Fibroblast of skin of left biceps (primary cell): ENCODE measurements at places on chromosomes 7 and 10.
A peak's percentile ranks its signal among the peaks of the same experiment; 100 is the strongest.

- DNase-seq, result no peak
Measured at GRCh38 chr10:85696893-85697292, 669.7 kb downstream of the GRID1 start.

DNA sequence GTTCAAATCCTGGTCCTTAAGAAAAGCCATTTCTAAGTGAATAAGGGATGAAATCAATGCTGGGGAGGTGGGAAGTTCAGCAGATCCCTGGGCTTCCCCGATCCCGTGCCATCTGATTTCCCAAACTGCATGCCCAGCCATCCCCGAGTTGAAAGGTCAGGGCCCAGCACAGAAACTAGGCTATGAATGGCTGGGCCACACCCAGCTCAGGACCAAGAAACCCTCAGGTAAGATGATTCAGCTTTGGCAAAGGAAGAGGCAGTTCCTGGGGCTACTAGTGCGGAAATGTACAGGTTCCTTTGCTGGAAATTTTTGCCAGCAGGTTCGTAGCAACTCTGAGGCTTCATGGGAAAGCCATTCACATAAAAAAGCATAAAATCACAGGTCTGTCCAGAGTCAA, 182.7 kb downstream of the FAM107B start:
- DNase-seq, result no peak

DNA sequence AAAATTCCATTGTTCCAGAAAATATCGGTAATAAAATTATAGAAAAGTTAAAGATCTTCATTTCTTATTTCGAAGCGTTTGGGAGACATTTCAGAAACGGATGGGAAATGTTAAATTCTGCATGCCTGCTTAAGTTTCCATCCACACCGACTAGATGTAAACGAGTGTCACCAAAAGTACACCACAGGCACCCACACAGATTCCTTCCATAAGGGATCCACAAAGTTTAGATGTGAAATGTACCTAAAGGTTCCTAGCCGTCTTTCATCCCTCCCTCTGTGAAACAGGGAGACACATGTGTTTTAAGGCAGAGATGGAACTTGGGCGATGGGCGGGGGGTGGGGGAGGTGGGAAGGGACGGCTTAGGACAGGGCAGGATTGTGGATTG, 621 bp upstream of the CAV1 start:
- no peak for DNase-seq

DNA sequence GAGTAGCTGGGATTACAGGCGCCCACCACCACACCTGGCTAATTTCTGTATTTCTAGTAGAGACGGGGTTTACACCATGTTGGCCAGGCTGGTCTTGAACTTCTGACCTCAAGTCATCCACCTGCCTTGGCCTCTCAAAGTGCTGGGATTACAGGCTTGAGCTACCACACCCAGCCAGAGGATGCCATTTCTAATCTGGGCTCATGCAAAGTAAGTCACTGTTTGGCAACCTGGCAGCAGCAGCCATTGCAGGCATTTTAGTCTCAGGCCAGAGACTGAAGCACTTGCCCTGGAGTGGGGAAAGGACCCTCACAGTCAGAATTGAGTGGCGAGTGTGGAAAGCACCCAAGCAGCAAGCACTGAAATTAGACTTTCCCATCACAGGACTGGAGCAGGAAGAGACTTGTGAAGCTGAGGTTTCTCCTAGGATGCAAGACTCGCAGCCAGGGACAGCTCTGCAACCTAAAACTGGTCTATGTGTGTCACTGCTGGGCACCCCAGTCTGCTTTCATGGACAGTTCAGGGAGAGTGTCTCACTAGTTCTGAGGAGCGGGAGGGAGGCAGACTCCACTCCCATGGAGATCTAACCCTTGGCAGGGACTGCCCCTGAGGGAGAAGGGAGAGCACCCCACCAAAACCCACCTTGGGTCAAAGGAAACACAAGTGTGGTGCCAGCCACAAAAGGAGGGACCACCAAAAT, 27.6 kb downstream of the SNX13 start:
- no peak for DNase-seq

DNA sequence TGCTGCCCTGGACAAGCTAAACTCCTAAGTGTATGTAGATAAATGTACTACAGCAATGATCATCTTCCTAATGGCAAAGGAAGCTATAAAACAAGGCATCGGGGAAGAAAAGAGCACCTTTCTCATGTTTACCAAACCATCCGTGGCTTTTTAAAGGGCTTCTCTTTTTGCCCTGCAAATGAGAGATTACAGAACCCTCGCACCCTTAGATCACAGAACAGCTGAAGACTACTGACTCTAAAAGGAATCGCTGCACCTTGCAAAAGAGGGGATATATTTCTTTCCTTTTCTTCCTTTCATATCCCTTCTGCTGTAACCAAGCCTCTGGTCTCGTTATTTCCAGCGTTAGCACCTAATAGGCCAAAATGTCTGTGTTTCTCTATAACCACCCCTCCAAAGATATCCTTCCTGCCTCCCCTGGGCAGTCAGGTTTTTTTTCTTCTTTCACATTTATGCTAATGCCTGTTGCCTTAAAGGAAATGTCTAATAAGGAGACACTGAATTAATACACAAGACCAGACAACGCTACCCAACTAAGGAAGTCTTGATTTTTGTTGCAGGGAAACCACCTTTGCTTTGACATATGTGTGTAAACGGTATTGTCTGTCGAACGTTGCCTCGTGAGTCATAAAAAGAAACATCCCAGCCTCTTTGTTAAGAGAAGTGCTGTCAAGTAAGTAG, 10.5 kb downstream of the ST8SIA6 start:
- no peak for DNase-seq

DNA sequence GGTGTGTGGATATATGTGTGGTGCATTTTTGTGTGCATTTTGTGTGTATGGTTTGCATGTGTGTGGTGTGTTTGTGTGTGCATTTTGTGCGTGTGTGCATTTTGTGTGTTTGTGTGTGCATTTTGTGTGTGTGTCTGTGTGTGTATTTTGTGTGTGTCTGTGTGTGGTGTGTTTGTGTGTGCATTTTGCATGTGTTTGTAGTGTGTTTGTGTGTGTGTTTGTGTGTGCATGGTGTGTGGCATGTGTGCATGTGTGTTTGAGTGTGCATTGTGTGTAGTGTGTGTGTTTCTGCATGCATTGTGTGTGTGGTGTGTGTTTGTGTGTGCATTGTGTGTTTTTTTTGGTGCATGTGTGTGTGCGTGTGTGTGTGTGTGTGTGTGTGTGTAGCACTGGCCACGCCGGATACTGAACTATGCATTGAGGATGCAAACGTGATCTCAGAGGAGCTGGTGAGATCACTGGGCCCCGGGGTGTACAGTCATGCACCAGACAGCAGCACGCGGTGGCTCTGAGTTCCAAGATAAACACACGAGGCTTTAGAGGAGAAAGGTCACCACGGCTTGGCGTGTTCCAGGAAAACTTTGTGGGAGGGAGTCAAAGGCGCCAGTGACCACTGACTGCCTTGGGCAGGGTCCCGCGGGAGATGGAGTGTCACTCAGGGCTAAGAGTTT, 106.6 kb upstream of the SHH start:
- peak; percentile 8 for DNase-seq

GRCh38 chr10:72106154-72106849, 18.0 kb upstream of the SPOCK2 start:
- DNase-seq, result no peak

- no peak for DNase-seq
Measured at GRCh38 chr7:85600395-85600794, 413.5 kb upstream of the SEMA3D start.

GRCh38 chr7:106608661-106609060, 52.3 kb downstream of the CCDC71L start:
- DNase-seq, result no peak

- no peak for DNase-seq
Measured at GRCh38 chr7:137981175-137981574, 20.7 kb downstream of the CREB3L2 start.

GRCh38 chr10:6228647-6229046, 25.9 kb downstream of the PFKFB3 start:
- no peak for DNase-seq

GRCh38 chr7:6612819-6613218, 2.6 kb upstream of the ZNF853 start:
- no peak for DNase-seq

GRCh38 chr7:40356871-40357709, 222.3 kb downstream of the SUGCT start:
- no peak for DNase-seq

GRCh38 chr7:148172920-148173319, 417.6 kb upstream of the C7orf33 start:
- DNase-seq, result no peak

- no peak for DNase-seq
Measured at GRCh38 chr10:69361303-69361614, 55.5 kb downstream of the TACR2 start.
